CD4-positive, alpha-beta T cell treated with Interleukin-12 subunit alpha and Interleukin-12 subunit beta, for 1 hour (primary cell): ENCODE measurements at places on chromosomes 11 and 22.

GRCh38 chr11:8745431-8746253 lies 63.0 kb downstream of the RPL27A start:
- no peak for DNase-seq

DNA sequence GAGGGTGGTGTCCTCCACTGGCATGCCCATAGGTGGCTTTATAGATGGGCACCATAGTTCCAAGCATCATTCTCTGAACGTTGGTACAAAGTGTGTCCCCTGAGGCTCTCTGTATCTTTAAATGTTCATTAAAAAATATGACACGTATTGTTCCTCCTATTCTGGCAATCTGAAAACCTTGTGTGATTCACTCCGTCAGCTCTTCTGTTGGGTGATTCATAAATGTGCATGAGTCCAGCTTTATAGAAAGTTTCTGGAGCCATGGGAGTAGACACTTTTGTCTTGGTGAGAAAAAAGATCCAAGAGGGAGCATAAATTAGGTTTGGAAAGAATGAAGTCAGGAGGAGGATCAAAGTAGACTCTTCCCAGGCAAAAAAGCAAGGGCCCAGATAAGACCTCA lies 728.8 kb downstream of the NELL1 start:
- DNase-seq = no peak

- peak; percentile 4 for DNase-seq
Observed at GRCh38 chr11:21511835-21512440, 680.9 kb upstream of the ANO5 start.

DNA sequence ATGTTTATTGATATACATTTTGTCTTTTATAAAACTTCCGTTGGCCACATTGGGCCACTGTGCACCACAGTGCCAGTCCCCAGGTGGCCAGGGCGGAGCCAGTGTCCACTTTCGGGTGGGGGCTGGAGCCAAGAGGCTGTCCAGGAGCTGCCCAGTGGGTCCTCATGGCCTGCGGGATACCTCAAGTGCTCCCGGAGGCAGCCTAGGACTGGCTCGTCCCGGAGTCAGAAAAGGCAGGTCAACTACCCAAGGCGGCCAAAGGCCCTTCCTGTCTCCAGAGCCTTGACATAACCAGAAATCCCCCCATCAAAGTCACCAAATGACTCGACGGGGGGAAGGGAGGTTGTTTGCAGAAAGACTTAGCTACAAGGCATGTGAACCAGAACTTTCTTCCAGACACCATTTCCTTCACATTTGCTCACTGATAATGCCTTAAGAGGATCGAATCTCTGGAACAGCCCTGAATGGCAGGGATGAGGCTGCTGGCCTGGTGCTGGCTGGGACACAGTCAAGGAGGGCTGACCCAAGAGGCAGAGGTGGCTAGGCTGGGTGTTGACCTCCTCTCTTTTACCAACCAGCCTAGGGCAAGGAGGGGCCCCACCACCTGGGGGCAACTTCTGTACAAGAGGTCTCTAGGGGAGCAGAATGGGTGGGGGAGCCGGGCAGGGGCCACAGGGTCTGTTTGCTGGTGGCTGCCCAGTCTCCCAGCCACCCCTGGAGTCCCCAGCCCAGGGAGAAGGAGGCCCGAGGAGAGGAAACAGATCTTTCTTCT lies 8.4 kb downstream of the MRGPRF start:
- DNase-seq = no peak

DNA sequence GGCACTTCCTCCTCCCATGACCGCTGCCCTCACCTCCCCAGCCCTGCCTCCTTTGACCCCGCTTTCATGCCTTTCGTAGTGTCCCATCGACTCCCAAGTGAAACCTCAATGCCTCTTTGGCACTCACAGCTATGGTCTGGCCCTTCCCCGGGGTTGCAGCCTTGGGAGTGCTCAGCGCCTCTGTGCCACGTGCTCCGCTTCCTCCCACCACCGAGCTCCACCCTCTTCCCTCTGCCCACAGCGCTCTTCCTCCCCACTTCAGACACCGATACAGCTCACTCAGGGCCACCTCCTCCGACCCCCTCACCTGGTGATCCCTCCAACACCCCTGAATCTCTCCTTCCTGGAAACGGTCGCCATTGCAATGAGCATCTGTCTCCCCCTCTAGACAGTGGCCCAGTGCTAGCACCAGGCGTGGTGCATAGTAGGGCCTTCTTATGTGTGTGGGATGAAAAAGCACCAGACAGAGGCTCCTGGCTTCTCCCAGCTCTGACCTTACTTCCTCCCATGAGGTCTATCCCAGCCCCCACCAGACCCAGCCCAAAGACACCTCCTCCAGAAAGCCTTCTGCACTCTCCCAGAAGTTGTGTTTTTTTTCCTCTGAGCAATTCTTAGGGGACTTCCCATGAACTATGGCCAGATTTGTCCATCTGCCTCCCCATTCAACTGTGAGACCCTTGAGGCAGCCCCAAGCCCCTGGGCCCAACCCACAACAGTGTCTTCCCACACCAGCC lies 16.4 kb upstream of the SCGB1A1 start:
- peak; percentile 61 for DNase-seq

DNA sequence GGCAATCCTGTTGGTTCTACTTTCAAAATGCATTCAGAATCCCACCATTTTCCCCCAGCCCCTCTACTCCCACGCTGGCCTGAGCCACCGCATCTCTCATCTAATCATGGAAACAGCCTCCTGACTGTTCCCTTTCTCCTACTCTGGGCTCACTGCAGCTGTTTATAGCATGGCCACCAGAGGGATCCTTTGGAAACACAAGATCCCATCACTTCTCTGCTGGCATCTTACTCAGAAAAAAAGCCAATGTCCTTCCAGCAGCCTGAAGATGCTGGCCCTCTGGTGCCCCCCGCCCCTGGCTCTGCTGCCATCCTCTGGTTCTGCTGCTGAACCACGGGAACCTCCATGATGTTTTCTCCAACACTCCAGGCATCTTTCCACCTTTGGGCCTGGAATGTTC lies 11.1 kb downstream of the MS4A8 start:
- DNase-seq = no peak

- no peak for DNase-seq
Observed at GRCh38 chr11:63508009-63508408, 2.1 kb downstream of the LGALS12 start.

DNA sequence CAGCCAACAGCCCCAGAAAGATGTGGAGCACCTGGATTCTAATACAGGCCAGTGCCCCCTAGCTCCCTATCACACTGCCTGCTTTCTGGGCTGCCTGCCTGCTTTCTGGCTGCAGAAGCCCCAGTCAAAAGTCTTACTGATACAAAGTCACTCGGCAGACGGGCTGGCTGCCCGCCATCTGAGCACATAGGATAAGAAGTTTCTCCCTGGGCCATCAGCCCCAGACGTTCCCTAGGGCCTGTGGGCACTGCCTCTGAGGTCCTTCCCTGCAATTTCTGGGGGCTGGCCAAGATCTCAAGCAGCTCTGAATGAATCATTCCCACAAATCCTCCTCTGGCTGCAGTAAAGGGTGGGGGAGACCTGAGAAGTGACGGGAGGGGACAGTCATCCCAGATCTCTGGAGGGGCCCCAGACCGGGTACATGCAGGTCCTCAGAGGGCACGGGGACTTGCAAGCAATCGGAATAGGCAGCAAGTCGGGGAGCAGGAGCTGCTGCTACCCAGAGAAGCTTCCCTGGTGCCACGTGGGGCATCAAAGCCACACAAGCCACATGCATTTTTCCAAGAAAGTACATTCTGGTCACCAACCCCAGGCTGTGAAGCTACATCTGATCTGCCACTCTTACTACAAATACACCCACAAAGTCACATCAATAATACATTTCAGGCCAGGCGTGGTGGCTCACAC lies 4.7 kb downstream of the TPST2 start:
- no peak for DNase-seq

DNA sequence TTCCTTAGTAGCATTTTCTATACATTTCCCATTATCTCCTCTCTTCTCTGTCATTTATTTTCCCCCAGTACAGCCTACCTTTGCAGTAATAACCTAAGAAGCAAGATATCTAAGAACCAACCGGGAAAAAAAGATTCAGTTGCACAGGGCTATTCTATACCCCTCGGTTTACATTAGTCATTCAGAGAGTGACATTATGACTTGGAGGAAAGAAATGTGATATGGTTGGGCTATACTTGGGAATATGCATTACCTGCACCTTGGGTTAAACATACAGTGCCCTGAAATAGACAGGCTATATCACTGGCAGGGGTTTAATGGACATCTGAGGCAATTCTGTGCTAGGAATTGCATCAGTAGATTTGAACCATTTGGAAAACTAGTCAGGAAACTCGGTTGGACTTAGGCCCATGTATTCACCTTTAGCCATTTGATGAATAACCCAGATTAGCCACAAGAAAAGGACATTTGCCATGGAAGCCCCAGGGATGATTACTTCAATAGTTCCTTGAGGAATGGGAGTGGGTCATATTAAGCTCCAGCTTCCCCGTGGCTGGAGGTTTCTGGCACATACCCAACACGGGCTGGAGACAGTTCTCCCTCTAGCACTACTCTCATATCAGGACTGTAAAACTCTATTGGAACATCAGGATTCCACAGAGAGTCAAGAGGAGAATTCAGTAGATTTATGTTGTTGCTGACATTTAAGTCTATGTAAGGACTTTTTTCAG lies 973.2 kb downstream of the NTM start:
- no peak for DNase-seq

DNA sequence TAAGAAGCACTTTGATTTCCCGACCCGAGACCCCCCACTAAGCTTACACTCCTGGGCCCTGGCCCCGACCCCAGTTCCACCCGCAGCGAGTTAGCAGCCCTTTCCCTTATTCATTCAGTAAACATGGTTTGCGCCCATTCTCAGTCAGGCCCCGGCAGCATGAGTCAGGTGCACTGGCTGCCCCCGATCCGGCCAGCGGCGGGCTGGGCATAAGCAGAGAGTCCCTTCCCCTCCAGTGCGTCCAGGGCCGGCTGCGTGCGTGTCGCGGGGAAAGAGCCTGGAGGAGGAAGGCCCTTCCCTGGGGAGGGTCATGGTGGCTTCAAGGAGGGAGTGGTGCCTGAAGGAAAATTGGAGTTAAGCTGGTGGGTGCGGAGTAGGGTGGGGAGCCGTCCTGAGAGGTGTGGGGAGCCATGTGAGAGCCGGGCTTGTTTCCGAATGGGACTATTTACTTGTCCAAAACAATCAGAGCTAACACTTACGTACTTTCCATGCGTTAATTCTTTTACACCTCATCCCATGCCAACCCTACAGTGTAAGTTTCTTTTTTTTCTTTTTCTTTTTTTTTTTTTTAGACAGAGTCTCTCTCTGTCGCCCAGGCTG lies 657 bp downstream of the IGHMBP2 start:
- peak; percentile 19 for DNase-seq

DNA sequence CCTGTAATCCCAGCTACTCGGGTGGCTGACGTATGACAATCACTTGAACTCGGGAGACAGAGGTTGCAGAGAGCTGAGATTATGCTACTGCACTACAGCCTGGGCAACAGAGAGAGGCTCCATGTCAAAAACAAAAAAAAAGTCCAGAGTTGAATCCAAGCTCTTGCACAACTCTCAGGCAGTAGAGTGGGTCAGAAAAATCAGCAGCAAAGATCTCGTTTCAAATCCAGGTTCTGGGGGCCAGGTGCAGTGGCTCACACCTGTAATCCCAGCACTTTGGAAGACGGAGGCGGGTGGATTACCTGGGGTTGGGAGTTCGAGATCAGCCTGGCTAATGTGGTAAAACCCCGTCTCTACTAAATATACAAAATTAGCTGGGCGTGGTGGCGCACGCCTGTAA lies 24.9 kb downstream of the CLPB start:
- no peak for DNase-seq

GRCh38 chr22:42396621-42397331 lies 35.4 kb downstream of the NFAM1 start:
- DNase-seq = no peak

- DNase-seq = no peak
Observed at GRCh38 chr11:99960536-99960935, 726.6 kb upstream of the ARHGAP42 start.

GRCh38 chr22:47445716-47446290 lies 683.4 kb downstream of the TBC1D22A start:
- no peak for DNase-seq

DNA sequence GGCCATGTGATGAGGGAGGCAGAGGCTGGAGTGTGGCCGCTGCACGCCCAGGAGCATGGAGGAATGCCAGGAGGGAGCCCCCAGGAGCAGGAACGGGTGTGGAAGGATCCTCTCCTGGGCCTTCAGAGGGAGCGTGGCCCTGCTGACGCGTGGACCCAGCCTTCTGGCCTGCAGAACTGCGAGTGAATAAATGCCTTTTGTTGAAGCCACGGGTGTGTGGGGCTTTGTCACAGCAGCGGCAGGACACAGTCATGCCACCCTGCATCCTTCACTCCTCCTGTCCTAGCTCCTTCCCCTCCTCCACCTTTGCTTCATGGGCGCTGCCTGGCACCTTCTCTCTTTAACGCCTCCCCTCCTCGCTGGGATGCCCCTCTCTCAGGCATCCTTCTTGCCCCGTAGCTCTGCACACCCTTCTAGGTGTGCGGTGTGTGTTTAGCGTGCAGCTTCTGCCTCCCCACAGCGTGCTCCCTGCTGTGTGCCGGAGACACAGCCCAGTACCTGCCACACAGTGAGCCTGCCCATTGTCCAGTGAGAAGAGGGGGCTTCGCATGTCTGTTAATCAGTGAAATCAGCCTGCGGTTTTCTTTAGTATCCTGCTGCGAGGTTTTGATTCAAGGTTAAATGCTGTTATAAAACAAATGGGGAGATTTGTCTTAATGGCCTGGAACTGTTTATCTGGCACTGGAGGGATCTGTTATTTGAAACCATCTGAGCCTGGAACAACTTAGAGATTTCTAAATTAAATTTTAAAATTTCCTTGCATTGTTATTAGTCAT lies 459.6 kb downstream of the TBC1D22A start:
- no peak for DNase-seq

- DNase-seq = no peak
Observed at GRCh38 chr22:21641417-21641788, 699 bp upstream of the SDF2L1 start.

DNA sequence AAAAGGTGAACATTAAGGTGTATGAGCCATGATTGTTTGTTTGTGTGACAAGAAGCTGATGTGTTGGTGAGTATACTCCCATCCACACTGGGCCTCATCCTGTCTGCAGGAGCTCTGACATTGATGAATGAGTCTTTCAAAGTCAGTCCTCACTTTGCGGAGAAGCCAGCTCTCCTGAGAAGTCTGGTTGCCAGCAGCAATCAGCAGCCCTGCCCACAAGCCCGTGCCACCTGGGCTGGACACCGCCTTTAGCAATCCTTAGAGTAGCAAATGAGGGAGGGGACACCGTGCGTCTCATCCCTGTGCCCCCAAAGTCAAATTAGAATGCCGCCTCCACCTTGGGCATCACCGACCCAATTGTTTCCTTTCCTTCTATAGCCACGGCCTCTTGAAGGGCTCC lies 174.8 kb upstream of the NECTIN1 start:
- no peak for DNase-seq
